ENCODE measurements at places on chromosomes 2 and 18. TPM values are rescaled to one million over a fixed set of nuclear protein-coding genes. Genes with fewer than 3 reads are reported as not detected.

GRCh38 chr2:19256121-19256601, 102.3 kb downstream of the OSR1 start:
- DNase-seq, result peak; percentile 98
- no peaks in the 10 kb centered on the region for H3K36me3 ChIP-seq
- no peak overlapping the region for H3K27ac ChIP-seq
- peaks cover 8% of the 10 kb centered on the region for H3K4me1 ChIP-seq

- H3K4me1 ChIP-seq, result peaks cover 4% of the 10 kb centered on the region
- no peak for DNase-seq
- H3K4me3 ChIP-seq, result no peak overlapping the region
These were observed 7.3 kb upstream of the SLC39A10 start for GRCh38 chr2:195649629-195650190.

DNA sequence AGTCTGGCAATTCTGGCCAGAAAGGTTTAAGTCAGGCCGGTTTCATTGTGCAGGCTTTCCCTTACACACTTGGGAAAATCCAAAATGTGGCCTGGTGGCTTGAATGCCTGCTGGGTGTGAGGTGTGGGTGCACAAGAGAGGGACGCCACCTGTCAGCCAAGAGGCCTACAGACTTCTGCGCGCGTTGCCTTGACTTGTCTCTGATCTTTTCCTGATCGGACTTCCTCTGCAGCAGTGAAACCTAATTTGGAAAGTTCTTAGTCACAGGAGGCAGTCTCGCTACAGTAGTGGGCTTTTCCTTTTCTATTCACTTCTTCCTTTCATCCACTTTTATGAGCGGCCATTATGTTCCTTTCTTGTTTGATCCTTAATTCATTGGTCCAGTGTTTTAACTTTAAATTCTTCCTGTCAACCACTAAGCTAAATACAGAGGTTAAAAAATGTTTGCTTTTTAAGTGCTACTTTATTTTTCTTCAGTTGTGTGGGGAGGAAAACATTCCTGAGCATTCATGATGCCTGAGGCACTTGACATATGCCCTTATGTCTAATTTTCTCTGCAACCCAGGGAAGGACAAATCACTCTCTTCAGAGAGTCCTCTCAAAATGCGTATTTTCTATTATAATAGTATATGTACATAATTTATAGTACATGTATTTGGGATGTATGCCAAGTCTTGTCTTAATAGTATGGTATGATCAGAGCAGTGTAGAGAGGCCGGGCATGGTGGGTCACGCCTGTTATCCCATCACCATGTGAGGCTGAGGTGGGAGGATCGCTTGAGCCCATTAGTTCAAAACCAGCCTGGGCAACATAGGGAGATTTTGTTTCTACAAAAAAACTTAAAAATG, 128.9 kb downstream of the WDSUB1 start:
- DNase-seq, result peak; percentile 14
- no peak overlapping the region for H3K4me3 ChIP-seq
- H3K4me1 ChIP-seq, result peaks cover 17% of the 10 kb centered on the region

SERPINB11 gene
- not detected for total RNA-seq

- H3K27ac ChIP-seq, result no peak overlapping the region
- peak; percentile 47 for DNase-seq
- no peak overlapping the region for H3K4me3 ChIP-seq
- peaks cover 19% of the 10 kb centered on the region for H3K4me1 ChIP-seq
These were observed 4.9 kb downstream of the NEMP2 start for GRCh38 chr2:190529486-190530247.

NT5DC4 gene
- not detected for total RNA-seq

DNA sequence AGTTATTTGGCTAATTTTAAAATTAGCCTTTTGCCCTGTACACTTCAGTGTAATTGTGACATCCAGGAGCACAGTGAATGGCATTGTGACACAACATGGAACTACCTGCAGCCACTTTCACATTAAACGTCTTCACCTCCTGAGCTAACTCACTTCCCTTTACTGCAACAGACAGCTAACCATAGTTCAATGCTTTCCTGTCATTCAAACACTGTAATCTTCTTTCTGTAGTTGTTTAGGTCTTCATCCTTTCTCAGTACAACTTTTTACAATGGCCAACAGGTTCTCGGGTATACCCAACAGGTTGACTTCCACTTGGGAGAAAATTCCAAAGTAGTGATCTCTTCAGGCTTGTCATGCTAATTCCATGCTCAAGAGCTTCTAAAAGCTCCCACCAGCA, 8.6 kb upstream of the AGPS start:
- no peaks in the 10 kb centered on the region for H3K4me1 ChIP-seq
- no peaks in the 10 kb centered on the region for H3K27me3 ChIP-seq
- no peak for DNase-seq
- H3K27ac ChIP-seq, result no peak overlapping the region
- no peaks in the 10 kb centered on the region for H3K36me3 ChIP-seq

- peaks cover 2% of the 10 kb centered on the region for H3K4me1 ChIP-seq
- no peak overlapping the region for H3K4me3 ChIP-seq
- no peaks in the 10 kb centered on the region for H3K27me3 ChIP-seq
- no peaks in the 10 kb centered on the region for H3K36me3 ChIP-seq
- DNase-seq, result no peak
These were observed 504.3 kb downstream of the SOX11 start for GRCh38 chr2:6196449-6196848.

DNA sequence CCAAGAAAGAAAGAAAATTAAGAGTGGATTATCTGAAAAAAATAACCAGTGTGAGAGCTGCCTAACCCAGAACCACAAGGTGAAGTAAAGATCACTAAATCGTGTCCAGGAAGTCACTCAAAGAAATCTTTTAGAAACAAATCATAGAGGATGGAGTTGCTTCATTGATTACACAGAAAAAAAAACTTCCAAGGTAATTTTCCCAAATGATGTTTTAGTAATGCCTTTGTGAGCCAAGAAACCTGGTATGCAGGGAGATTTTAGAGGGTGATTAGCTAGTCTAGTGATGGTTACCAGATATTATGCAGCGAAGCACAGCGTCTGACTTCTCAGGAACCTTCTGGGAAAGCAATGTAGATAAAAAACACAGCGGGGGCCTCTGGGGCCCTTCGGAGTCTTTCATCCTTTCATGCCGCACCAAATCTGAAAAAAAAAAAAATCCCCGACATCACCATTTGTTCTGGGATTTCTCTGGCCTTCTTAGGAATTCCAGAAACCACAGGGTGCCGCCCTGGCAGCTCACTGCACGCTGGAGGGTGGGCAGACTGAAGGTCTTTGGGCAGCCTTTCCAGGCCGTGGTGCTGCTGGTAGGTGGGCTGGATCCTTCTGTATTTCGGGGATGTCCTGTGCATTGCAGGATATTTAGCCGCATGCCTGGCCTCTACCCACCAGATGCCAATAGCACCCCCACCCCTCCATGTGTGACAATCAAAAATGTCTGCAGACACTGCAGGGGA, 17.3 kb downstream of the ALPK2 start:
- H3K27ac ChIP-seq, result no peak overlapping the region
- peaks cover 3% of the 10 kb centered on the region for H3K4me1 ChIP-seq
- DNase-seq, result no peak
- H3K4me3 ChIP-seq, result no peak overlapping the region

- peaks cover 14% of the 10 kb centered on the region for H3K27me3 ChIP-seq
- H3K36me3 ChIP-seq, result no peaks in the 10 kb centered on the region
- no peaks in the 10 kb centered on the region for H3K4me1 ChIP-seq
- H3K27ac ChIP-seq, result no peak overlapping the region
- H3K4me3 ChIP-seq, result no peak overlapping the region
- DNase-seq, result no peak
These were observed 82.0 kb downstream of the APOB start for GRCh38 chr2:20961858-20962257.

GRCh38 chr2:178913049-178913441, 105.8 kb upstream of the TTN start:
- DNase-seq, result no peak
- no peak overlapping the region for H3K4me3 ChIP-seq
- H3K27ac ChIP-seq, result no peak overlapping the region
- no peaks in the 10 kb centered on the region for H3K4me1 ChIP-seq
- H3K36me3 ChIP-seq, result no peaks in the 10 kb centered on the region

GRCh38 chr18:34583895-34584294, 126.2 kb upstream of the DTNA start:
- H3K27ac ChIP-seq, result no peak overlapping the region
- H3K36me3 ChIP-seq, result no peaks in the 10 kb centered on the region
- peaks cover 5% of the 10 kb centered on the region for H3K27me3 ChIP-seq
- no peak for DNase-seq

GRCh38 chr2:8685697-8686358, 4.0 kb downstream of the ID2 start:
- peaks cover 5% of the 10 kb centered on the region for H3K36me3 ChIP-seq
- no peaks in the 10 kb centered on the region for H3K27me3 ChIP-seq
- H3K4me1 ChIP-seq, result 0 out of 2 replicates have a peak, but pooled peaks cover 1% of the 10 kb centered on the region

- H3K4me3 ChIP-seq, result no peak overlapping the region
- DNase-seq, result peak; percentile 62
- peaks cover 6% of the 10 kb centered on the region for H3K4me1 ChIP-seq
- H3K27me3 ChIP-seq, result peaks cover 4% of the 10 kb centered on the region
These were observed 154.7 kb upstream of the HS6ST1 start for GRCh38 chr2:128473175-128474035.

DNA sequence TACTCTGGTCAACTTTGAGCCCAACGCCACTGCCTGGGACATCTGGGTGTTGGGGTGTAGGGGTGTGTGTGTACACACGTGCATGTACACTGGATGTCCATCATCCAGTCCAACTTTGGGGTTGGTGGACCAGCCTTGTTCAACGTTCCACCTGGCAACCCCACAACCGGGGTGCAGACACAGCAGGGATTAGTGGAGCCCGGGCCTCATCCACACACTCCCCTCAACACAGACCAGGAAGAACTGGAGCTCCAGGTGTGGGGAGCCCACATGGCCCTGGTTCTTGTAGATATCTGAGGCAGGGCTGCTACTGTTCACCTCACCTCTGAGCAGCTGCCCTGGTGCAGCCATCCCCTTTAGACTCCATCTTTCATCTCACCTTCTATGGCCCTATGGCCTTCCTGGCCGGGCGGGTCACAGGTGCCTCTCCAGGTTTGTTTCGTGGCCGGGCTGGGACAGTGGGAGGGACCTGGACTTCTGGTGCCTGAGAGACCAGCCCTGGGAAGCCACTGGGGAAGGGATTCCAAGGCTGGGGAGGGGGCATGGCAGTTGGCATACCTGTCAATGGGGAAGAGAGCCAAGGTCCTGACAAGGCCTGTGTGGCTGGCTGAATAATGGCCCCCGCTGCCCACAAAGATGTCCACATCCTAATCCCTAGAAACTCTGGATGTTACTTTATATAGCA, 7.5 kb downstream of the NEU2 start:
- no peaks in the 10 kb centered on the region for H3K4me1 ChIP-seq
- H3K4me3 ChIP-seq, result no peak overlapping the region
- H3K27me3 ChIP-seq, result peaks cover 33% of the 10 kb centered on the region
- H3K27ac ChIP-seq, result no peak overlapping the region
- DNase-seq, result no peak
- no peaks in the 10 kb centered on the region for H3K36me3 ChIP-seq

DNA sequence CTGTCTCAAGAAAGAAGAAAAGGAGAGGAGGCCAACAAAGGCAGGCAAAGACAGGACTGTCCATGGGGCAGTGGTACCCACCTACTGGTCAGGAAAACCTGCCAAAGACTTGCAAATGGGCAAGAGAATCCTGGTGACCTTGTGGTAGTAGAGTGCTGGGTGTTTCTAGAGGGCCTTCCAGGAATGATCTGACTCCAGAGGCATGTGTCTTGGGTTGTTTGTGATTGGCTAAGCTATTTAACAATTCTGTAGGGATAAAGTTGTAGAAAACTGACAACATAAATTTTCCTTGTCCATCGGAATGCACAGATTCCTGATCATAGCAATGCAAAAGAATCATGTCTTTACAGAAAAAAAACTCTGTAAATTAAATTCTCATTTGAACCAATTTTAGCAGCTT, 68.5 kb upstream of the ZNF532 start:
- H3K27me3 ChIP-seq, result 0 out of 2 replicates have a peak, but pooled peaks cover 1% of the 10 kb centered on the region
- H3K27ac ChIP-seq, result no peak overlapping the region
- H3K4me3 ChIP-seq, result no peak overlapping the region
- DNase-seq, result peak; percentile 43
- peaks cover 2% of the 10 kb centered on the region for H3K4me1 ChIP-seq
- H3K36me3 ChIP-seq, result no peaks in the 10 kb centered on the region

POTEI gene
- not detected for total RNA-seq

DNA sequence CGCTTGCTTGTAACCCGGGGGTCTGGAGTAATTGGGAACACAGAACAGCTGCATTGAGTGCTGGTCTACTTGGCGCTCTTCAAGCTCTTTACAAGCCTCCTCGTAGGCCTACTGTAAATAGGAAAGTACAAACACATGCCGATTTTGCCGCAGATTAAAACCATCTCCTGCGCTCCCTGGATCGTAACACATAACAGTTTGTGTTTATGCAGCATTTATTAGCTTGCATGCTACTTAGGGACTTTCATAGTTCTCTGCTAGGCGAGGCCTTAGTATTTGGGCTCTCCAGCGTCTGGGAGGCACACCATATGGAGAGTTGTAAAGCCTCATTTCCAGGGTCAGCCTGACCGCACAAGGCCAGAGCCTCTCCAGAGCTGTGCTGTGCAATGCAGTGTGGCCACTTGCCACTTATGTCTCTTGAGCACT, 84.0 kb upstream of the HAAO start:
- no peaks in the 10 kb centered on the region for H3K27me3 ChIP-seq
- H3K4me1 ChIP-seq, result no peaks in the 10 kb centered on the region
- DNase-seq, result no peak
- H3K4me3 ChIP-seq, result no peak overlapping the region

DNA sequence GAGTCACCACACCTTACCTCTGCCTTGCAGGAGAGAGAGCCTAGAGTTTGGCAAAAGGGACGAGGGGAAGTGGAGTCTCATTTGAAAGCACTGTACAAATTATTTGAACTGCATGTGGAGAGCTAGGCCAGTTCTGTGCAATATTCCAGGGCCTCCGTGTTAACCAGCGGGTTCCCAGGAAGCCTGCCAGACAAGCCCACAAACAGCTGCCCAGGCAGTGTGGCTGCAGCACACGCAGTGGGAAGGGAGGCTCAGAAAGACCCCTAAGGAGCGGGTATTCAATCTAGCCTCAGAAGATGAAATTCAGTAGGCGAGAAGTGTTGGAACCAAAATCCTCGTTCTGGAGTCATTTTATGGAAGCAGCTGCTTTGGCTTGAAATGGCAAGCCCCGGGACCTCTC, 30.7 kb downstream of the CNGA3 start:
- no peak overlapping the region for H3K4me3 ChIP-seq
- H3K27me3 ChIP-seq, result peaks cover 60% of the 10 kb centered on the region

DNA sequence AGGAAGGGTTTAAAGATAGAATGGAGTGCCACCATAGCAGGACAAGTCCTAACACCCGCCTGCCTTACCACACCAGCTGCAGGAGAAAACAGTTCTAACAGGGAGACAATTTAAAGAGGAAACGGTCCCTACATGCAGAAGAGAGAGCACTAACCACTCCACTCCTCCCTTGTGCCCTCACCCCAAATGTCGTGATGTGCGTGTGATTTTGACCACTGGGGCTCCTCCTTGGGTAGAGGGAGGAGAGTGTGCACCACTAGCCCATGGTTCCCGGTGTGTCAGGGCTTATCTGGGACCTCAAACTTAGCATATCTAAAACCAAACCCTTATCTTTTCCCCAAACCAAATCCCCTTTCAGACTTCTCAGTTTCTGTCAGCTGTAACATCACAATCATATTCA, 105.5 kb upstream of the CCDC68 start:
- H3K4me1 ChIP-seq, result no peaks in the 10 kb centered on the region
- DNase-seq, result no peak
- no peaks in the 10 kb centered on the region for H3K36me3 ChIP-seq
- no peak overlapping the region for H3K4me3 ChIP-seq

INHBB gene
- 0.28 TPM for total RNA-seq

GRCh38 chr18:76476665-76477561, 18.1 kb downstream of the ZNF516 start:
- H3K4me1 ChIP-seq, result peaks cover 21% of the 10 kb centered on the region
- H3K27me3 ChIP-seq, result no peaks in the 10 kb centered on the region

RBM43 gene
- 1.6 TPM for total RNA-seq

- no peaks in the 10 kb centered on the region for H3K36me3 ChIP-seq
- peaks cover 3% of the 10 kb centered on the region for H3K27me3 ChIP-seq
- DNase-seq, result no peak
- no peak overlapping the region for H3K4me3 ChIP-seq
- H3K27ac ChIP-seq, result no peak overlapping the region
These were observed 30.7 kb upstream of the HDAC4 start for GRCh38 chr2:239431536-239431935.

REG3A gene
- total RNA-seq, result not detected
